ENCODE measurements at places on chromosomes 6 and 20. TPM values are rescaled to one million over a fixed set of nuclear protein-coding genes. Genes with fewer than 3 reads are reported as not detected.
A peak's percentile ranks its signal among the peaks of the same experiment; 100 is the strongest.

GTSF1L gene
- not detected for total RNA-seq

DNA sequence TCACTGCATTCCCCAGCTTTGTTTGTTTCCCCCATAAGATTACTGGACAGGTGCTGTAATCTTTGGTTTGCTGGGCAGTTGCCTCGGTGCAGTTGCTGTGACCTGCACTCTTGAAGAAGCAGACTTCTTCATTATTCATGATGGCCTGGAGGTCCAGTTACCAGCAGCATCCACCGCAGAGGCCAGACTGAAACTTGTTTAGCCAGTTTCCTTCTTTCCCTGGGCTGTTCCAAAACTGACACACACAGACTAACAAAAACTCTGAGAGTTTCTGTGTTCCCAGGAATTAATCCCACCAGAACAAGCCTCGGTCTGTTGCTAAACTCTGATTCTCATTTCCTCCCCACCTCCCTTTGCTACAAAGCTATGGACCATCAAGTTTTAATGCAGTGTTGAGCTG lies 144.1 kb downstream of the QRSL1 start:
- DNase-seq = no peak

GRCh38 chr6:165308926-165309731 lies at the start of gene C6orf118:
C6orf118 (minus strand) TSS chr6:165309605; CDS start chr6:165309586, 19 bp downstream.
- DNase-seq = peak; percentile 47

GRCh38 chr6:38750968-38751615 lies 36.0 kb downstream of the DNAH8 start:
- no peak for DNase-seq

DNA sequence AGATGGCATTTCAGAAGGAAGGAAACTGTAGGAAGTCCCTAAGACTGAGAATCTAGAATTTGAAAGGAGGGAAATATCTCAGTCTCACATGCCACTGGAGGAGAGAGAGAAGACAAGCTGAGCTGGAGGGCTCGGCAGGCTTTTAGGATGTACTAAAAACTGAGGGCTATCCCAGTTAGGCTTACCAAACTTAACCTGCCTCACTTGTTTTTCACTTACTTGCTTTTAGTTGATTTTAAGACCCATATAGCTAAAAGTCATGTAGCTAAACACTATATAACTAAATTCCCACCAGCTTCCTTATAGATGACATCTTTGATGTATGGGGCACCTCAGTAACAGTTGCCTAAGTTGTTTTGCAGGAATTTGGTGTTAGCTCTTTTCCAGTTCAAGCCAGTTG lies 288.0 kb downstream of the DOK5 start:
- DNase-seq = no peak

- peak; percentile 21 for DNase-seq
These were observed 266.5 kb upstream of the QKI start for GRCh38 chr6:163147994-163148393.
